ENCODE measurements at places on chromosomes 7 and 10.
A peak's percentile ranks its signal among the peaks of the same experiment; 100 is the strongest.

DNA sequence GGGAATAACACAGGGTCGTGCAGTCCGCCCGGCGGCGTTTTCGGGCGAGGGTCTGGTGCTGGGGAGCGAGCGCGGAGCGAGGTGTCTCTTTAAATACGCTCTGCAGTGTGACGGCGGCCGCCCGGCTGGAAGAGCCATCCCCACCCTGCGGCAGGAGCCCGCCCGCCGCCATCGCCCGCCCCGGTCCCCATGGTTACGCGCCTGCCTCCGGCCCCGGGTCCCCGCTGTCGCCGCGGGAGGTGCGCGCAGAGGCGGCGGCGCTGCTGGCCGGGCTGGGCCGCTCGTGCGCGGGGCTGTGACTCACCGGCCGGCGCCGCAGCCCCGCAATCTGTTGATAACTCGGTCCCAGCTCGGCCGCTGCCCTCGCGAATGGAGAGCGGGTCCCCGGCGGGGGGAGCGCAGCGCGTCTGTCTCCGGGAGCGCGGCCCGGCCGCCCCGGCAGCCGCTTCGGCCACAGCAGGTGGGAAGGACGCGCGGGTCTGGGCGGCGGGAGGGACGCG, at the start of gene ADGRA1:
Gene ADGRA1, plus strand, starts transcription at position 246 of the 500 bp plus-strand sequence. CDS start 986 bp downstream, outside the sequence.
- DNase-seq = peak; percentile 12

GRCh38 chr10:79409726-79410085, 35.7 kb downstream of the ZCCHC24 start:
- DNase-seq = no peak

DNA sequence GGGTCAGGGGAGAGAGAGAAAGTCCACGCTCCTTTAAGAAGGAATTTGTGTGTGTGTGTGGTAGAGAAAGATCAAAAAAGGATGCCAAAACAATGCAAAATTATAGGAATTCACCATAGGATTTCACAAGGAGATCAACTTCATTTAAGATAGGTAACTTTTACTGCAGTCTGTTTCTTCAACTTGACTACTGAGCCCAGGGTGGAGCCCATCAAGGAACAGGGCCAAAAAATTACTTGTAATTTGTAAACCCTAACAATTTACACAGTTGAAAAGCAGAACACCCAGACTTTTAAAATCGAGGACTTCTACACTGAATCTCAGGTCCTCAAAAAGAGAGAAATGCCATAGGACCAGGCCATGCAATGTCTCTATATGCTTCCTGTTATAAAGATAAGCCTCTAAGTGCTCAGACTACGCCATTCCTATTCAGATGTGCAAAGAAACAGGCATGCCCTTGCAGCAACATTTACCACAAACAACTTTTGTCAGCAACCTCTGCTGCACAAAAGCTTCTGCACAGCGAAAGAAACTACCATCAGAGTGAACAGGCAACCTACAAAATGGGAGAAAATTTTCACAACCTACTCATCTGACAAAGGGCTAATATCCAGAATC, 10.6 kb upstream of the GIMAP4 start:
- DNase-seq = no peak

DNA sequence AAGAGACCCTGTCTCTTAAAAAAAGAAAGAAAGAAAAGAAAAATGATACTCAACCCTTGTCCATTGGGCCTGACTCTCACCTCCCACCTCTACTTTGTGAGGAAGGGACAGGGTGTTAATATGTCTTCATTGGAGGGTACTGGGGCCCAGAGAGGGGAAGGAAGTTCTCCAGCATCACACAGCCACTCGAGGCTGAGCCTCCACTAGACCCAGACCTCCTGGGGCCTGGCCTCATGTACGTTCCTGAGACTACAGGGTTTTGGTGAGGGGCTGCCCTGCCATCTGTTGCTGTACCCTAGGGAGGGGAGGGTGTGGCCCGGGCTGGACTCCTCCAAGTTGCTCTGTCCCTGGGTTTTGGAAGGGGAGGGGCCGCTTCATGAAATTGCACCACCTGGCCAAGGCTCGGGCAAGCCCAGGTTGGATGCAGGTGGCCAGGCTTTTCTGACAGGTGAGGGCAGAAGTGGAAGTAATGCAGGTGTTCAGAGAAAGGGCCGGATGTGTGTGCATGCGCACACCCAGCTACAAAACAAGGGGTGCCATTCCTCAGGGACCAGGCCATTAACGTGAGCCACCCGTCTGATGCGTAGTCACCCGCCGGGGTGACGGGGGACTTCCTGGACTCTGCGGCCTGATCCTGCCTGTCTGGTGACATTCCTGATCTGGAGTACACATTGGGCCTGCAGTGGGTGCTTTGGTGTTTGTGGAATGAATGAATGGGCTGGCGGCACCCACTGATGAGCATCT, 21.7 kb downstream of the GTF2IRD1 start:
- no peak for DNase-seq

DNA sequence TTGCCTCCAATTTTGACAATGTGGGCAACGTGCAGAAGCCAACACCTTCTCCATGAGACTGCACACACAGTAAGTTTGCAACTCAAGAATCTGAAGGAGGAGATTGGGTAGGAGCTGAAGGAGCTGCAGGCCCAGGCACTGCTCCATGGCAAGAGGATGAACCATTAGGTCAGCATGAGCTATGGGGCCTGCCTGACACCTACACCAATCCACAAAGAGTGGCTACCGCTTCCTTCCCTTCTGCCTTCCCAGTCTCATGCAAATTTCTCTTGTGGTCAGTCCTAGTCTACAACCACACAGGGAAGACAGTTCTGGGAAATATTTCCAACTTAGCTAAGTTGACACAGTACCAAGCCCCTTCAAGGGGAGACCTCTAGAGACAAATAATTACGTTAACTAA, 142.0 kb upstream of the ADO start:
- no peak for DNase-seq

DNA sequence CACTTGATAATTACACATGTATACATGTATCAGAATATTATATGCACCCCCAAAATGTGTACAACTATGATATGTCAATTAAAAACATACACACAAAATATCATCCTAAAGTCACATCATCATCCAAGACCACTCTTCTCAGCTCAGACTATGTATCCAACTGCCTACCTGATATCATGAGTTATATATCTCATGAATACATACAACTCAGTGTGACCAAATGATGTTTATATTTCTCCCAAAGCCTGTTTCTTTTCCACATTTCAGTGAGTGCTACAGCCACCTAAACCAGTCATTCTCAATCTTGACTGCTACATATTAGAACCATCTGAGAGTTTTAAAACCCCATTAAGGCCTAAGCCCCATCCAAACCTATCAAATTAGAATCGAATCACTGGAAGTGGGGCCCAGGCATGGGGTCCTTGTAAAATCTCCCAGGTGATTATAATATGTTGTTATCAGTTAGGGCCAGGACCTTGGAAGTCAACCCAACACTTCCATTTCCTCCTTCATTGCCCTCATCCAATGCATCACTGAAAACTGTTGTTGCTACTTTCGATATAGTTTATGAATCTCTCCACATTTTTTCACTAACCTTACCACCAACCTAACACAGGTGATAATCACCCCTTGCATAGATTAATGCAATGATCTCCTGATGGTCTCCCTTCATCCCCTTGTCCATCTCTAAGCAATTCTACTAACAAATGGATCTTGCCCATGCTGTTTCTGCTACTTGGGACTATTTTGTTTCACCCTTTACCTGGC, 53.8 kb upstream of the ITGB8 start:
- DNase-seq = no peak

DNA sequence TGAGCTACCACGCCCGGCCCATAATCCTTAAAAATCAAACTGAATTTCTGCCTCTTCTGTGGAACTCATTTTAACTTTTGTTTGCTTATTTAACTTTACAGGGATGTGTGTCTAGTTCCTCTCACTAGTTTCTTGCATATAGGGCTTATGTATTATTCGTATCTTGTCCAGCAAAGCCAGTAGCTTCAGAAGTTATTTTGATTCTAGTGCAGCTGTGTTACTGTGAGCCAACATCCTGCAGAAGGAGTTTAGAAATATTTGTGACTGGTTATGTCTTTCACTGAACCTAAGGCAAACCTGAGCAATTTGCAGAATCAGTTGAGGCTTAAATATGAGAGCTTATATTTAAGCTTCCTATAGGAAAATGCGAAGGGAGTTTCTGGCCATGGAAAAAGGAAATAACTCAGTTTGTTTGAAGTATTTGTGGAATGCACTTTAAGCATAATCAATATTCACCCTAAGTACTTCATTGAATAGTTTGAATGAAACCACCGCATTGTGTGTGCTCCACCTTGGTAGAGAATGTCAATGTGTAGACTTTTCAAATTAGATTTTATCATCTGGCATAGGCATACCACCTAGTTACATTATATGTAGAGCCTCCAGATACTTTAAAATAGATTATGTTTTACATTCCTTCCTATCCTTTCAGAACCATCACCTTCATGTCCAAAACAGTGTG, 90.8 kb downstream of the MCU start:
- no peak for DNase-seq

- DNase-seq = no peak
Observed at GRCh38 chr10:101146392-101147251, 15.5 kb downstream of the TLX1 start.

- DNase-seq = no peak
Observed at GRCh38 chr10:91519899-91520514, 109.9 kb downstream of the HECTD2 start.

DNA sequence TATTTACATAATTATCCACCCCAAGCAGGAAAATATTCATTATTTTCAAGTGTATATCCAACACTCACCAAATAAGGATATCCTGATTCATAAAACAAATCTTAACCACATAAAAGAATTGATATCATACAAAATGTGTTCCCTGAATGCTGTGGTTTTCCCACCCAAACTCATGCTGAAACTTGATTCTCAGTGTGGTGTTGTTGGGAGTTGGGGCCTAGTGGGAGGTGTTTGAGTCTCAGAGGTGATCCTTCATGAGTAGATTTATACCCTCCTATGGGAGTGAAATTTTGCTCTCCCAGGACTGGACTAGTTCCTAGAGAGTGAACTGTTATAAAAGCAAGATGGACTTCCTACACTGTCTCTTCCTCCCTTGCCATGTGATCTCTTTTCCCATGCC, 1028.3 kb downstream of the SORCS1 start:
- DNase-seq = no peak

DNA sequence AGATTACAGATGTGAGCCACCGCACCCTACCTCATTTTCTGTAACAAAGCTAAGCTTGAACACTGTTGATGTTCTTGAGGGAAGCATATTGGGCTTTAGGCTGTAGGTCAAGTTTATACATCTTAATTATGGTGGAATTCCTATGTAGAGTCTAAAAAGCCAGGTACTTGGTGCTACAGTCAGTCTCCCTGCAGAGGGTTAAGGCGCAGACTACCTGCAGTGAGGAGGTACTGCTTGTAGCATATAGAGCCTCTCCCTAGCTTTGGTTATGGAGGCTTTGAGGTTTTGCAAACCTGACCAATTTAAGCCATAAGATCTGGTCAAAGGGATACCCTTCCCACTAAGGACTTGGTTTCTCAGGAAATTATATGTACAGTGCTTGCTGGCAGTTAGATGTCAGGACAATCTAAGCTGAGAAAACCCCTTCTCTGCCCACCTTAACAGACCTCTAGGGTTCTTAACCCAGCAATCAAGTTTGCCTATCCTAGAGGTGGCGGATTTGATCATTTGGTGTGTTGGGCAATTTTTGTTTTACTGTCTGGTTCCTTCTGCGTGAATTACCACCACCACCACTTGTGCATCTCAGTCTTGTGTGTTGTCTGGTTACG, 6.0 kb downstream of the PPIA start:
- no peak for DNase-seq

GRCh38 chr10:8060010-8060703, 5.7 kb downstream of the GATA3 start:
- DNase-seq = no peak

- DNase-seq = no peak
Observed at GRCh38 chr7:7695111-7695817, 23.1 kb downstream of the RPA3 start.

GRCh38 chr10:30048768-30049517, 10.4 kb downstream of the JCAD start:
- DNase-seq = no peak

DNA sequence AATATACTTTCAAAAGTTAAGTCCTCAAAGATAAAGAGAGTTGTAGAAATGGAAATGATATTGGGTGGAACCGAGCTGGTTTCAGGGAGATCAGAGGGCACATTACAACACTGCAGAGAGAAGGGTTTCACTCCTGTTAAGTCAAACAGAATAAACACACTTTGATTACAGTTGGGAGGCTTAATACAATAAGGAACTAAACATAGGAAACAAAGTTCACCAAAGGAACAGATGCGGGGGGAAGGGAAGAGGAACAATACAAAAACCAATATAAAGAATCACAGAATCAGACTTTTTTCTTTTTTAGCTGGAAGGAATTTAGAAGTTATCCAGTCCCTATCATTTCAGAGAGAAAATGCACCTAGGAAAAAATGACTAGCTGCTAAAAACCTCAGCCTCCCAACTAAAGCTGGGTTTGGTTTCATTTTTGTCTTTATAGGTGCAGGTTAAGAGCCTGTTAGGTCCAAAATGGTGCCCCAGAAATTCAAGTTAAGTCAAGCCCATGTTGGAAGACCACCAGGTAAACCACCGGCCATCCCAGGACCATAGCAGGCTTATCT, 81.9 kb downstream of the DNMBP start:
- DNase-seq = no peak

DNA sequence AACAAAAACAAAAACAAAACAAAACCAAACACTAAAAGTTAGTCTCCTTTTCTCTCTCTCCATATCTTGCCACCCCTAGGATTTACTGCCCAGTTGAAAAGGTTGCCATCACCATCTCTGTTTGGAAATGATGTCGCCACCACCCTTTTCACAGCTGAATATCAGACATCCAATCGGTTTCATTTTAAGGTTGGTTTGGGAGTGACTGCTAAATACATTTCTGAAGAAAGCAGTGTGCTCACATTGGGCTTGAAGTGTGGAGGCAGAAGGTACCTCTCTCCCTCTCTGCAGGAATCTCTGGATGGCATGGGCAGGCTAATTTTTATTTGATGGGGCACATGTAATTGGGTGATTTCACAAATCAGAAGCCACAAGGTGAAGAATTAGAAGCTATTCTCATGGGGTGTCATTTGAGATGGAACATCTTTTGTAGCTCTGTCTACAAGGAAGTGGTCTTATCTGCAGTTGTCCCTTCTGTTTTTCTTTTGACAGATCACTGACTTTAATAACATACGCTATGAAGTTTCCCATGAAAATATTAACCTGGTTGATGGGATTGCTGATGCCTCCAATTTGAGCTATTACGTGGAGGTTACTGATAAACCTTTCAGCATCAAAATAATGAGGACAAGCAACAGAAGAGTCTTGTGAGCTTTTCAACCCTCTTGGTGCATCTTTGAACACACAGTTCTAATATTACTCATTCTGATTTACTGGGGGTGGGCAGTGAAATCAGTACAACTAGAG, 20.1 kb downstream of the MGAM2 start:
- DNase-seq = no peak

GRCh38 chr7:22438994-22439393, 61.0 kb downstream of the STEAP1B start:
- DNase-seq = no peak

GRCh38 chr7:101875283-101875846, 57.9 kb downstream of the CUX1 start:
- no peak for DNase-seq

GRCh38 chr10:33537066-33537465, 202.6 kb upstream of the NRP1 start:
- no peak for DNase-seq
